Esophagus mucosa (tissue), 1 donor: ENCODE measurements at places on chromosomes 7 and 10.
A peak's percentile ranks its signal among the peaks of the same experiment; 100 is the strongest.

- ATAC-seq: peak; percentile 3
Observed at GRCh38 chr7:27149842-27150567, 2.4 kb downstream of the HOXA3 start.

DNA sequence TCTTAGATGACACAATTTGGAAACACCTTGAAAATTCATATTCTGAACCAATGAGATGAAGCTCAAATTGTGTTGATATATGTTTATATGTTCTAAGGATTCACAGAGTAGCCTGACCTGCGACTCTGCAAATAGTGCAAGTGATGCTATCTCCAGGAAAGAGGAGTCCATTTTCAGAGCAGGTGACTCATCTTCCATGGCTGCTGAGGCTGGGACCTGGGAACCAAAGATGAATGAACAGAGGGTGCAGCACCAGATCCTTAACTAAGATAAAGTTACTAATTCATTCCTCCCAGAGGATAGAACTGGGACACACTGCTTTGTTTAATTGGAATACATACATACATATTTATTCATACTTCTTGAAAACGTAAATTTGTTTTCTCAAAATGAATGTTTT lies 240.6 kb upstream of the SEMA3C start:
- no peak for ATAC-seq

DNA sequence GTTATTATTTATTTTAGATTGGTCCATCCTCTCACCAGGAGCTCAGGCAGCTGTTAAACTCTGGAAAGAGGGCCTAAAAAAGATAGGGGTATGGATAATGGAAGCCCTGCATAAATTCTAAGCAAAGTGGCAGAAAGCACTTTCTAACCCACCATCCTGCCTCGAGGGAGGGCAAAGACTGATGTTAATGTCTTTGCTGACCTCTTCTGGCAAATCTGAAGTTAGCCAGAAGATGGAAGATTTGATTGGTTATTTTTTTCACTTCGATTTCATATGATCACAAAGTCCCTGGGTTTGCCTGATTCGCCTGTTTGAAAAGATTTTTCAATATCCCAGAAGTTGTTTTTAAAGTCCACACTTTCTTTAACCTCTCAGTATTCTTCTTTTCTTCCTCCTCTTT lies 24.8 kb downstream of the OR9A2 start:
- ATAC-seq: no peak

DNA sequence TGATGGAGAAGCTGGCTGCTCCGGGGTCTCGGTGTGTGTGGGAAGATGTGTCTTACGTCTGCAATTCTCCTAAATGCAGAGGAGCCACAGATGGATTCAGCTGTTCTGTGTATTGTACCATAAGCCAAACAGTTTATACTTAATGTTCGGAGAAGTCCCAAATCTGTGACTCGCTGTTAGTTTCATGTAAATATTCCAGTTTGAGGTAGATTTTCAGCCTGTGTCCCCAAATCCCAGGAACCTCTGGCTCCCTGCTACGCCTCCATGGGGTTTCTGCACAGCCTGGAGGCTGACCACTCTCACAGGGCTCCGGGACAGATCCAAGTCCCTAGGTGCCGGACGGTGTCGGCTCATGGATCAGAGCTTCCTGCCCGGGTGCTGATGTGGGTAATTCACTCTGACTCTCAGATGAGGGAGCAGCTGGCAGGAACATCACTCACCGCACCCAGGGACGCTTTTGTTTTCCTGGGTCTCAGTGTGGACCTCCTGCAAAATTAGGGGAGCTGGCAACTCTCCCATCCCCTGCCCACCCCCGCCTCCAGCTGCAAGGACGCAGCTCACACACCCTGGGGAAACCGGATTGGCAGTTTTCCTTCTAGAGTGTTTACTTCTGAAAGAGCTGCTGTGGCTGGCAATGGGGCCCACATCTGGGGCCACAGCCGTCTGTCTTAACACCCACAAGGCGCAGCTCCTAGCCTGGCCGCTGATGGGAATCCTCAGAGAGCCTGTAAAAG lies 421.1 kb upstream of the FOXK1 start:
- ATAC-seq: no peak

DNA sequence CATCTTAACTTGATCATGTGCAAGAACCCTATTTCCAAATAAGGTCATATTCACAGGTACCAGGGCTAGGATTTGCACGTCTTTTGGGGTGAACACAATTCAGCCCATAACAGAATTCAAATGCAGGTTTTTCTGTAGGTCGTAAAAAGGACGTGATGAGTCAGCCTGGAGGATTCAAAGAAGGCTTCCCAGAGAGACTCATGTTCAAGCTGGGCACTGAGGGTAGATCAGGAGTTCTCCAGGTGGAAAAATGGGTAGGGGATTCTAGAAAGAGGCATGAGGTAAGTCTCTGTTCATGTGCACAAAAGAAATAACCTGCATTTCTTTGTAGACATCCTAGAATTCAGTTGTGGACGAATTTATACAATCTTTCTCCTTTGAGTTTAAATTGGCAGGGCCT lies 160.4 kb downstream of the RPS24 start:
- no peak for ATAC-seq

DNA sequence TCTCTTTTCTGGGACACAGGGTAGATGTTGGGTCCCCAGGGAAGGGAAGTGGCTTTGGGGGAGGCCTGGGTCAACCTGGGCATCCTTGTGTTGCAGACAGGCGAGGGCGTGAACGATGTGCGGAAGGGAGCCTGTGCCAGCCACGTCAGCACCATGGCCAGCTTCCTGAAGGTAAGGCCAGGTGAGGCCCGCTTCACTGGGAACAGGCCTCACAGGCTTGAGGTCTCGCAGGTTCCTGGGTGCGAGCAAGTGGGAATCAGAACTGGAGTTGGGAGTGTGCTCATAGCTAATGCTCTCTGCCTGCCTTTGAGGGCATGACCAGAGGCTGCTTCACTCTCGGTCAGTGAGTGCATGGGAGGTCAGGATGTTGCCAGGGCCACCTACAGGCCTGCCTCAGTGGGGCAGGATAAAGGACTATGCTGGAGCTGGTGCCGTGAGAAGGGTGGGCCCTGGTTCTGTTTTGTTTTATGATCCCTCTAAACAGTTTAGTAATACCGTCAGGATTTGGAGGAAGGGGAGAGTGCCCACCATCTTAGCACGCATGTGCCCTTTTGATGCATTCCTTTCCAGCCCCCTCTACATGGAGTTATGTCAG lies 8.4 kb downstream of the DBNL start:
- ATAC-seq: no peak

- peak; percentile 65 for ATAC-seq
Observed at GRCh38 chr10:11521860-11522259, 89.6 kb downstream of the USP6NL start.

- ATAC-seq: no peak
Observed at GRCh38 chr7:153541903-153542302, 510.3 kb upstream of the DPP6 start.

GRCh38 chr10:129926066-129927055 lies 37.7 kb downstream of the EBF3 start:
- ATAC-seq: no peak

DNA sequence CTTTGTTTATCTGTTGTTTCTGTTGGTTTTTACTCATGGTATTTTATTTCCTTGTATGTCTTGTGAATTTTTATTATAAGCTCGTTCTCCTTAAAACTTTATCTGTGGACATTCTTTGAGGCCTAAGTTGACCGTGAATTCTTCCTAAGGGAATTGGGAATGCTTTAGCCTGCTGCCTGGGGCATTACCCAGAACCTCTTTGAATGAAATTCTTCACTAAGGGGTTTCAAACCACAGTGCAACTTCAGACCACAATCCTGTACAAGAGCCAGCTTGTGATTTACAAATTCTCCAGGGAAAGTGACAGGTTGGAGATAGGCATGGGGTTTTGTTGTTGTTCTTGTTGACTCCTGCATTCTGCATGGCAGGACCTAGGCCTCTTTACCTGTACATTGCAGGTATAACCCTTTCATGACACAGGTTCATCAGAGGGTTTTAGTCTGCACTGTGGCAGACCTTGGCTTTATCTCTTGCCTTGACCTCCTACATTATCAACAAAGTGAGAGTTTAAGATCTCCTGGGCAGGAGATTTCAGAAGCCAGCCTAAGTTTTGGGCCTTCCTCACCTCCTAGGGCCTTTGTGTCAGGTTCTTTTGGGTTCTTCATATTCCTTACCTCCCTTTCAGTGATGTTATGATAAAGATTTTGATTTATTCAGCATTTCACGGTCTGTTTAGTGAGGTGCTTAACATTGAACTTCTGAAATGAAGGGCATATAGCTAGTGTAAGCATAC lies 70.2 kb downstream of the ABCC2 start:
- no peak for ATAC-seq

- ATAC-seq: no peak
Observed at GRCh38 chr7:111266613-111267012, 175.7 kb downstream of the LRRN3 start.

GRCh38 chr10:29794776-29795611 lies 160.2 kb upstream of the SVIL start:
- ATAC-seq: no peak

- no peak for ATAC-seq
Observed at GRCh38 chr7:80142853-80143580, 8.4 kb downstream of the GNAI1 start.

DNA sequence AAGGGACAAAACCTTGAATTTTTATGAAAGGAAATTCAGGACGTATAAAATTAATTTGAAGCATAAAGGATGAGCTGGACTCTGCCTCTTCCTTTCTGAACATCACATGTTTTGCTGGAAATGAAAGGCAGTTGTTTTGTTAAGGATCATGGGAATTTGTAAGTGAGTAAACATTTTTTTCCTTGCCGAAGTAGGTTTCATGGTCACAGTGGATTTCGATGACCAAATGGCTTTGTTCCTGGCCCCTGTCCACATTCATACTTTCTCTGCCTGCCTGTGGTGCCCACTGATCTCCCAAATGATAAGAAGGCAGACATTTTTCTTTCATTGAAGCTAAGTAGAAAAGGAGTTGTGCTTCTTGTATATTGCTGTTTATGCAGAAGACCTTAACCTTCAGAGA lies 104.2 kb downstream of the ARID5B start:
- no peak for ATAC-seq

DNA sequence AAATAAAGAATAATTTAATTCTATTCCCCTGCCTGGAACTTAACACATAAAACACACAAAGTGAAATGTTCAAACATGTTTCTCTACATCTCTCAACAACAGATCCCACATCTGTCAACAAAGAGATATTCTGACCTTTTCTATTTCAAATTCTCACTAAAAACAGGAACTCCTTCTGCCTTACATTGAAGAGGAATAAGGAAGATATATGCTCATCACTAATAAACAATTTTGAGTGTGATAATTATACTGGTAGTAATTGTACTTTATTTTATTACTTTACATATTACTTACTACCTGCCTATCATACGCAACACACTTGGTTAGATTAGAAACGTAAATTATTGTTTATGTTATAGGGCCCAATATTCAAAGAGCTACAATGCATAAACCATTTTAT lies 13.4 kb downstream of the AKR1C2 start:
- ATAC-seq: no peak

- no peak for ATAC-seq
Observed at GRCh38 chr10:42630537-42631134, 7.7 kb downstream of the ZNF33B start.

DNA sequence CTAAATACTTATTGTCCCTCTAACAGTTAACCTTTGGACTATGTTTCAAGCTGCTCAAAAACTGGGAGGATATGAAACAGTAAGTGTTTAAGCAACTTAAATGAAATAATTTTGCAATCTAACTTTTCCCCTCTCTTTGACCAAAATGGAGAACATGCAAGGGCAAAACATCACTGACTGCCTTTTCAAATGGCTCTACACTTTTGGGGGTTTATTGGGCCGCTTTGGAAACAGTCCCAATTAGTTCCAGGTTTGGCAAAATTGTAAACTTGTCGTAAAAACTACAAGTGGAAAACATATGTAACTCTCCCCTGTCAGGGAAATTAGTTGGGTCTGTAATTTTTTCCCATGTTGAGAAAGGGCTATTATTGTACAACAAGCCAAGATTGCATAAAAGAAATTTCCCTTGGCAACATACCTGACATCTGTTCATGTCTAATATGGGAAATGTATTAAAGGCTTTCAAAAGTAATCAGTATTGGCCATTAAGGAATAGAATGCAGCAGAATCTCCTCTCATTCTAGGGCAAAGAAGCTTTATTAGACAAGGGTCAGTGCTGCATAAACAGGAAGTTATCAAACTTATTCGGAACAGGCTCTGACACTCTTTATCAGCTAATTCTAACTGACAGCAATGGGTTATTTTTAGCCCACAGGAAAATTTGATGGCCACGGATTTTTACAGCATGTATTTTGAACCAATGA lies 157.9 kb downstream of the ARID5B start:
- ATAC-seq: no peak
